Activated CD4-positive, CD25-positive, alpha-beta regulatory T cell treated with anti-CD3 and anti-CD28 coated beads, Interleukin-2, amount 50 U/mL, for 16 hours (primary cell): ENCODE measurements at places on chromosomes 7 and 10.

DNA sequence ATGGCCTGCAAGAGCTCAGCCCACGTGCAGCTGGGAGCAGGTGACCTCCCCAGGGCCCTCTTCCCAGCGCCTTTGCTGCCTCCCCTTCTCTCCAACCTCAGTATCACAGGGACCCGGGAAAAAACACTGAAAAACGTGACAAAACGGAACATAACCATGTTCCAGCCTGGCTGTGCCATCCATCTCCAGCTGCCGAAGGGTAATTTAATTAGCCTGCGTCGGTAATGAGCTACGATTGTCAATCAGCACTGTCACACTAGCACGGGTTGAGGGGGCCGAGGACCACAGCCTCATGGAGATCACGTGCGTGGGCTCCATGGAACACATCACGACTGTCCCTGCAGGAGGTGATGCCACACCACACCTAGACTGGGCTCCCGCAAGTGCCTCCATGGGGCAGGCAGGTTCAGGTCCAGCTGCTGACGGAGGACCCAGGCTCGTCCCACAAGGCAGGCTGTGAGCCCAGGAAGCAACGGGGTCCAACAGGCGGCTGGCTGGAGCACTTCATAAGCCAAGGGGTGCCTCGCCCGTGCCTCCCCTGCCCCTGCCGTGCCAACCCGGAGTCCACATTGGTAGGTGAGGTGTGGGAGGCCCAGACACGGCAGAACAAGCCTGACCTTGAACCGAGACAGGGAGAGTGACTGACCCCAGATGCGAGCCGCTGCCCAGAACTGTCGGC, 199.5 kb downstream of the ELFN1 start:
- no peak for DNase-seq

DNA sequence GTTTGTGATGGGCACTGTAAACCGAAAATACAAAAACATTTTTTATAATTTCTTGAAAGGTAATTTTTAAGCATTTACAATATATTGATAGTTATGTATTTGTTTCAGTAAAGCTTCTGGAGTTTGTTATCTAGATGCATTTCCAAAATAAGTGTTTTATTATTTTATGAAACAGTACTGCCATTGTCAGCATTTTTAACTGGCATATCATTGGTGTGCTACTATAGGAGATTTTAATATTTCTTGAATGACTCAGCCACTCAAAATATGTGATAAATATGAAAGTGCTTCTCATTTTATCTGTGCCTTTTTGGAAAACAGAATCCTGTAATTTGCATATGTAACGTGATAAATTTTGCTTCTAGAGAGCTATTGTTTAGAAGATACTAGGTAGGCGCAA, 97.9 kb downstream of the ANKIB1 start:
- no peak for DNase-seq

DNA sequence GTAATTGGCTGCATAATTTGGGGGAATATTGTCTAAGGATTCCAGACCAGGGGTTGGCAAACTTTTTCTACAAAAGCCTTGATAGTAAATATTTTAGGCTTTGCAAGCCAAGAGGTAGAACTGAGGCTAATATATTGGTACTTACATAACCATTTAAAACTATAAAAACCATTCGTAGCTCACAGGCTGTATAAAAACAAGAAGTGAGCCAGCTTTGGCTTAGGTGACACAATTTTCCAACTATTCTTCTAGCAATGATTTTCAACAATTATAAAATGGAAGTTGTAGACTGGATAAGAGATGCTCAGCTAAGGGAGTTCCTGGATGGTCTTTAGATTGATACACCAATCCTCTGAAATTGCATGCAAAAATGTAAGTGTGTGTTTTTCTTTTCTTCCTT, 1.4 kb downstream of the GPR141 start:
- DNase-seq: no peak

- DNase-seq: no peak
These were observed 160.2 kb downstream of the SRPK2 start for GRCh38 chr7:105228555-105228954.

- no peak for DNase-seq
These were observed 491.9 kb upstream of the PFKP start for GRCh38 chr10:2575460-2575859.
